ENCODE measurements at places on chromosomes 3 and 15.

DNA sequence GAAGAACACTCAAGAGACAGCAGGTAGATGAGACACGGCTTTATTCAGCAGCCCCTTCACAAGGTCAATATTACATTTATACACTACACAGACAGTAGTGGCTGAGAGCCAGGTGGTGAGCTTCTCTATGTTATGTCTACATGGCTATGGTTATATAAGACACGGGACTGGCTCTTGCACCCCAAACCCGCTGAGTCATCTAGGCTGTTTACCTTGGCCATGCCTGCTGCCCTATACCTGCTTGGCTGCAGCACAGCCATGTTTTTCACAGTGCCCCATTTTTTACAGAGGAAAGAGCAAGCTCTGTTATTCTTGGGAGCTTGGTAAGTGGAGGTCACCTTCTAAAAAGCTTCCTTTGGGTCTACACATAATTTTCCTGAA lies 231.6 kb downstream of the IGSF11 start:
- DNase-seq = no peak

GRCh38 chr3:161266731-161267150 lies 45.6 kb downstream of the NMD3 start:
- DNase-seq = peak; percentile 51

GRCh38 chr15:52438047-52438446 lies 90.6 kb downstream of the MYO5A start:
- DNase-seq = no peak

DNA sequence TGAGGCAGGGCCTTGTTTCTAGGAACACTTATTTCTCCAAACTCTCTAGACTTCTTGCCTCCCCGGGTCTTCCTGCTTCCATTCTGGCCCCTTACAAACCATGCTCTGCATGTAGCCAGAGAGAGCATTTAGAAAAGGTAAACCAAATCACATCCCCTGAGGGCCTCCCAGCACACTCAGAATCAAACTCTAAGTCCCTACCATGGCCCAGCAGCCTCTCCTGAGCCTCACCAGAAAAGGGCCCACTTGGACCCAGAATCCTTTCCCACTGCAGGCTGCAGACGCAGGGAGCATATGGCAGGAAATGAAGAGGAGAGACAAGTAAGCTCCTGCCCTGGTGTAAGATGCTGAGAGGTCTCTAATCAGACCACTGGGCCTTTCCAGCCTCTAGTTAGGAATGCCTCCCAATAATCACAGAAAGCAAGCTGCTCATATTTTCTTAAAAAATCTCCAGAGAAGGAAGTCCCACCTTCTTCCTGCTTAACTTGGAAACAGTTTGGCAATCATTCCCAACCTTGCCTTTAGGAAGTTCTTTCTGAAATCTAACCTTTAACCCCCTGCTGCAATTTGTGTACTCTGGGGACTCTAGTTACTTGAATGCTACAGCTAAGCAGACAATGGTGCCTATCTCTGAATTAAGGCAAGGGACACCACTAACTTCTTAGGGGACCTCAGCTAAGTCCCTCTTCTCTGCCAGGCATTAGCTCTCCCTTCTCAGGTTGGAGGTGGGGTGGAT lies 4.2 kb downstream of the AMOTL2 start:
- no peak for DNase-seq

GRCh38 chr3:56788521-56788920 lies 13.2 kb downstream of the ARHGEF3 start:
- DNase-seq = no peak

GRCh38 chr3:72446218-72447058 lies 401.8 kb downstream of the SHQ1 start:
- DNase-seq = peak; percentile 79

DNA sequence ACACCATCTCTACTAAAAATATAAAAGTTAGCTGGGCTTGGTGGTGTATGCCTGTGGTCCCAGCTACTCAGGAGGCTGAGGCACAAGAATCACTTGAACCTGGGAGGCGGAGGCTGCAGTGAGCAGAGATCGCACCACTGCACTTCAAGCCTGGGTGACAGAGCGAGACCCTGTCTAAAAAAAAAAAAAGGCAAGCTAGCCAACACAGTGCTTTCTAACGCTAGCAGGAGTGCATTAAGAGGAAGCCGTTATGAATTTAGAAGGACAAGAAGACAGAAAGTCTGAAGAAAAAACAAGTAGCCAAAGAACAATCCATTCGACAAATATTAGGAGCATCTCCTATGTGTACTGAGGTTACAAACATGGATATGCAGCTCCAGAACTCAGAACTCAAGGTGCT lies 28.6 kb downstream of the BHLHE40 start:
- DNase-seq = no peak

GRCh38 chr3:58307639-58308215 lies 1.4 kb downstream of the HTD2 start:
- DNase-seq = no peak

DNA sequence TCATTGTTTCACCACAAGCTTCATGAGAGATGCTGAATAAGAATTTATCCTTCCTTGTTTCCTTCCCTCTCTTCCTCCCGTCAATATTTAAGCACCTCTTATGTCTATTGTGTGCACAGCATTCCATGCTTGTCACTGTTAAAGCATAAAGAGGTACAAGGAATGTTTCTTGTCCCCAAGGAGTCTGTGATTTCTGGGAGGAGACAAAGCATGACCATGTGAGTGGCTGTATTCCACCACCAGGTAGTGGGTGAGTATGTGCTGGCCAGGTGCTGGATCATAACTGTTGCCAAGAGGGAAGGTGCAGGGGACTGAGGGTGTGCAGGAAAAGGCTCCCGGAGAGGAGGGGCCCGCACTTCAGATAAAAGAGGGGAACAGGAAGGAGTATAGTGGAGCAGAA lies 62.9 kb upstream of the GSK3B start:
- DNase-seq = no peak

All from NCI-H1417 (cell line).